CD4-positive, alpha-beta T cell treated with Interleukin-17A for 4 hours (primary cell): ENCODE measurements at places on chromosomes 11 and 22.

GRCh38 chr11:99739464-99740089, 718.8 kb downstream of the CNTN5 start:
- no peak for DNase-seq

- no peak for DNase-seq
Observed at GRCh38 chr11:44096360-44097185, 1.1 kb downstream of the EXT2 start.

- no peak for DNase-seq
Observed at GRCh38 chr11:68678031-68678441, 6.3 kb upstream of the GAL start.

- no peak for DNase-seq
Observed at GRCh38 chr11:3042496-3043314, 14.5 kb downstream of the CARS1 start.

DNA sequence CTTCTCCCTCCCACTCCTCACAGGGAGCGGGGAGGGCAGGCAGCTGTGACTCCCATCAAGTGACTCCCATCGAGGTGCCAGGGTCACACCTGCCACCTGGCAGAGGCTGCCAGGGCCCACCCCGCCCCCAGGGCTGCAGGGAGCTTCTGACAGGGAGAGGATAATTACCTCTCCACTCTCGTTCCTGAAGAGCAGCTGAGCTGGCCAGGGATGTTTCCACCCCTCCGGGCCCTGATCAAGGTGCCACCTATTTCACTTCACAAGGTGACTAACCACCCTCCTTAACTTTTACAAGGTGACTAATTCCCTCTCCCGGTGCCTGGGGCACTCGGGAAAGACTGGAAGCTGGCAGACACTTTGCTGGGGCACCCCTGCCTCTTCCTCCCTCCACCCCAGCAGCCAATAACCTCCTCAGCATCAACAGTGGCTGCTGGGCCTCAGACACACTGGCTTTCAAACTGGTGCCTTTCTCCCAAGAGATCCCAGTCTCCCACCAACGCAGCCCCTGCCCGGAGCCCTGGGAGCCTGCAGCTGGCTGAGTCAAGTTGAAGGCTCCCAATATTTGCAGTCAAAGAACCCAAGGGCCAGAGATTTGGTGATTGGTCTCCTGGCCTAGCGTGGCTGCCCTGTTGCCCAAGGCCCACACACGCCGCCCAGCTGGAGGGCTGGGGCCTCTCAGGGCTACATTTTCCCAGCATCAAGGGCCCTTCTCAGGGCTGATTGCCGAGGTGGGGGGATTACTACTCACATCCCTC, 22.0 kb upstream of the MYRF start:
- no peak for DNase-seq

GRCh38 chr11:68550485-68550817, 89.9 kb downstream of the PPP6R3 start:
- DNase-seq = peak; percentile 42

DNA sequence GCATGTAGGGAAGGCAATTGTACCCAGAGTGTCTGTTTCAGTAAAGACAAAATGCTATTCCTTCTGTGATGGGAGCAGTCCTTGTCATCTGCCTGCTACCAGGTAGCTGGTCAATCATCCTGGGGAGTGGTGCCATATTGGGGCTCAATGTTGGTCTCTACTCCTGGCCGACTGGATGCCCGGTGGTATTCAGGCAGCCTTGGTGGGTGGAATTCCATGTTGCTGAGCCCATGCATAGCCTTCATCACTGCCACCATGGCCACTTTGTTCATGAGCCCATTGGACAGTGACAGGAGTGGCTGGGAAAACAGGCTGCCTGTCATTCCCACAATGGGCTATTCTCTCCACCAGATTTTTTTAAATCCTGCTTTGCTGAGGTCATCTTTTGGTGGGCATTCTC, 121.0 kb downstream of the WNT7B start:
- DNase-seq = no peak

DNA sequence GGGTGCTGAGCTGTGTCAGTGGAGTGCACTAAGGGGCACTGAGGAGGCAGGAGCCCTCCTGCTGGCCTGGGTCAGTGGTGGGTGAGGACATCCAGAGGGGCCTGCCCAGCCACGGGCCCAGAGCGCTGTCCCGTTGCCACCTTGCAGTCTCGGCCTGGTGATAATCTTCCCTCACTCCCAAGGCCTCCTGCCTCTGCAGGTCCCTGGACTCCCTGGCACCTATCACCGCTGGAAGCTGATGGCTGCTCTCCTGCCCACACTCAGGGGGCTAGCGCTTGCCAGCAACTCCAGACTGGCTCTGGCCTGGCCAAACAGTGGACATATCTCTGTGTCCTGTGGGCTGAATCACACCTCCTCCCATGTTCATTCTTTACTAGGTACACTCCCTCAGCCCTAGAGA, 86.5 kb upstream of the PITPNB start:
- DNase-seq = no peak

DNA sequence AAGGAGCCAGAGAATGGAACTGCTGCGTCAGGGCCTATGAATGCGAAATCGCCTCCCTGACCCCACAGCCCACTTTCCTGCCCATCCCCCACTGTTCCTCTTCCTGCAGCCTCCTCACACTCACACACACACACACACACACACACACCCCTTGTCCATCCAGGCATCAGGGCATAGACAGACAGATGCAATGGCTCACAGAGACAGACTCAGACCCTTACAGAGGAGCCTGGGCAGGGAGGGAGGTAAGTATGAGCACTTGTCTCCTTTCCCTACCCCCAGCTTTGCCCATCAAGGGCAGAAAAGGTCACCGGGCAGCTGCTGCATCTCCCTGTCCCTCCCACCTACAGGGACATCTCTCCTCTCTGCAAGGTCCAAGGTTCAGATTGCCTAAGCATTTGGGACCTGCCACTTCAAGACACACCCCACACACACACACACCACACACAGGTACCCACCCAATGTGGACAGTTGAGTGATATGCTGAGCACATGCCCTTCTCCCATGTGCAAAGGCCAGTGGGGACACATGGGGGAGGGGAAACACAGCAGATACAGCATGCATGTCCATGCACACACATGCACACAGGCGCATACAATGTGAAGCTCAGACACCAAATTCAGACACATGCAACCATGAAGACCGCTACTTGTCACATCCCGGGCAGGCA, 2.0 kb upstream of the NRXN2 start:
- no peak for DNase-seq

DNA sequence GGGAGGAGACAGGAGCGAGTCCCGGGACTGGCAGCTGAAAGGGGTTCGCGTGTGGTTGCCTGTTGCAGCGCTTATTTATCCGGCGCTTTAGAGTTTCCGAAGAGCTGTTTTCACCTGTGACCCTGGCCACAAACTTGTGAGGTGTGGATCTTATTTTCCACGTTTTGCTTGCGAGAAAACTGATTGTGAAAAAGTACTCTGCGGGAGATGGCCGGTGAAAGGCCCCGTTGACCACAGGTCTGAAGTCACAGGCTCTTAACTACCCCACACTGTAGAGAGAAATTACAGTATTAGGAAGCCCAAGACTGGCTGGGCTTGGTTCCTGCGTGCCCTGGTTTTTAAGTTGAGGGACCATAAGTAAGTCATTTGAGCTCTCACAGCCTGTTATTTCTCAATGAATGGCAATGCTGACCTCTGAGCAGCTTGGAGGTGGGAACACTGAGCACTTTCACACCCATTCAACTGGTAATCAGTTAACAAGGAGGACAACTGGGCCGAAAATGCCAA, 379 bp upstream of the RAB38 start:
- DNase-seq = no peak
